Foreskin keratinocyte (primary cell): ENCODE measurements at places on chromosomes 6 and 20. TPM values are rescaled to one million over a fixed set of nuclear protein-coding genes. Genes with fewer than 3 reads are reported as not detected.

GRCh38 chr6:165308926-165309731 is at the start of gene C6orf118:
TSS of gene C6orf118 (minus strand) at chr6:165309605. CDS start at chr6:165309586, 19 bp downstream.
- DNase-seq = no peak

DNA sequence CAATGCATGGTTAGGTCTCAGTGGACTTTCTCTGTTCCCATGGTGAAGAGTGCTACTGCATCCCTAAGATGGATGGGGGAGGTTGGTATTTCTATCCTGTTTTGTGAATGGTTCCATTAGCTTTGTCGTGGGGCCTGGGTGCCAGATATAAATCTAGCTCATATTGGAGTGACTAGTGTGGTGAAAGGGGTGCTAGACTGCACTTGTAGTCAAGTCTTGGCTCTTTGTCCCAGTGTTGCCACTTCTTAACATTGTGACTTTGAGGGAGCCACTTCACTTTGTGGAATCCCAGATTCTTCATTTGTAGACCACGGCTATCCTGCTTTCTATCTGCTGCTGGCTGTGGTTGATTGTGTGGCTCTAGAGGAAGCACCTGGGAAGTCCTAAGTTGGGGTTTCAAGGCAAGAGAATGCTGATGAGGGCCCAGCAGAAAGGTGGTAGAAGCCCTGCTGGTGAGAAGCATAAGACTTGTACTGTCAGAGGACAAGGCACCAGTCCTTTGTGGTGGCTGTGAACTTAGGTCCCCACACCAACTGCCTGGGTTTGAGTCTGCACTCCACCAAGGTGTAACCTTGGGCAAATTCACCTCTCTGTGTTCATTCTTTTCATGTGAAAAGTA is 44.1 kb downstream of the VAPB start:
- no peak for DNase-seq

The GPSM3 gene
- 12.3 and 13.2 TPM in 2 replicates for total RNA-seq

- peak; percentile 76 for DNase-seq
These were observed 5.3 kb upstream of the SERPINB6 start for GRCh38 chr6:2976571-2977085.

The RNASET2 gene
- 14.3 and 14.5 TPM in 2 replicates for total RNA-seq

DNA sequence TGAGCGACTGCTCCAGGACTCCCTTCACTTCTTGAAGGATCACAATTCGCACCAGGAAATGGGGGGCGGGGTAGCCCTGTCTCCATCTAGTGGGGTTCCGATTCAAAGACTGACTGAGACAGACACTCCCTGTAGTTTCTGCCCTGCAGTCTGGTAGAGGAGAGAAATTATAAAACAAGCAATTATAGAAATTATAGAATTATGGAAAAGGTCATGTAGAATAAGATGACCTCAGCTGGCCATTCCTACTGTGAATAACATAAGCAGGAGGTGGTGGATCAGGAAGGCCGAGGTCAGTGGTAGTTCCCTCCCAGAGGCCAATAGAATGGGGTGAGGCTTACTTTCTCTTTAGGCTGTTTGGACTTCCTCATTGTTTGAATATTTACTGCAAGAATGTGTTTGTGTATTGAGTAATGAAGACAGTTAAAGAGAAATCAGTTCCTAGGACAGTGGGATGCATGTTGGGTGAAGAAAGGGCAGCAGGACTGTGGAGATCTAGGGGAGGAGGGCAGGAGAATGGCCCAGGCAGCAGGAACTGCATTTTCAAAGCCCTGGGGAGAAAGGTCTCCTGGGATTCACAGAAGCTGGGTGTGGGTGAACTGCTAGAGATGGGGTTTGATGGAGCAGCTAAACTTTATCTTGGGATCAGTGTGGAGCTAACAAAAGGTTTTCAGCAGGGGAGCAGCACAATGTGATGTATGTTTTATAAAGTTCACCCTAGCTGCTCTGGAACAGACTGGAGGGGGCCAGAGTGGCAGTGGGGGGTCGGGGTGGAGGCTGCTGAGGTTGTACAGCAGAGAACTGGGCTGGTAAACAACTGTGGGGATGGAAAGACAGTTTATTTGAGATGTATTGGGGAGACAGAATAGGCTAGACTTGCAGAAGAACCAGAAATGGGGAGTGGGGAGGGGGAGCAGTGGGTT is 2.1 kb downstream of the ZNF341 start:
- peak; percentile 60 for DNase-seq

- DNase-seq = no peak
These were observed 90.5 kb downstream of the SAMD3 start for GRCh38 chr6:130132286-130132701.

DNA sequence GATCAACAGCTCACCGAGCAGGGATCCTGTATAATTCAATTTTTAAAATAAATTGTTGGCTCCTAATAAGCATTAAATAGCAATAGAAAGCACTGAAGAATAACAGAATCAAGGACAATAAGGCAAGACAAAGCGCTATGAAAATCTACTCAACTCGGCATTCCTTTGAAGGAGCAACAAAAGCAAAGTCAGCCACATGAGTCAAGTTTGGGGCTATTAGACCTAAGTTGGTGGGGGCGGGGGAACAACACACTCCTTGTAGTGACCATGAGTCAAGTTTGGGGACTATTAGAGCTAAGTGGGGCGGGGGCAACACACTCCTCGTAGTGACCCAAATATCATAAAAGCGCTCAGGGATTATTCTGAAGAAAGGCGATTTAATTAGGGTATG is 120.0 kb downstream of the FOXC1 start:
- DNase-seq = no peak

DNA sequence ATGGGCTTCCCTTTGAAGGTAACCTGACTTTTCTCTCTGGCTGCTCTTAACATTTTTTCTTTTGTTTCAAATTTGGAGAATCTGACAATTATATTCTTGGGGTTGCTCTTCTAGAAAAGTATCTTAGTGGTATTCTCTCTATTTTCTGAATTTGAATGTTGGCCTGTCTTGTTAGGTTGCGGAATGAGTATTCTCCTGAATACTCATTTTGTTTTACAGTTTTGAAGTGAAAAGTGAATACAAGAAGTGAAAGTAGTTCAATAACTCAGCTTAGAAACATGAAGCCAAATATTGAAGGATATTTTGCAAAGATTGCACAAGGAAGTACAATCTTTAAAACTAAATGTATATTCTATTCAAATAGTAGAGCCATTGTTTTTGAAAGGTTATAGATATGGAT is 120.2 kb upstream of the MAP3K4 start:
- DNase-seq = no peak

The PAX1 gene
- not detected in 2 replicates for total RNA-seq

GRCh38 chr6:75748003-75748742 is 866 bp upstream of the MYO6 start:
- peak; percentile 27 for DNase-seq

The BPIFB2 gene
- total RNA-seq = not detected in 2 replicates

GRCh38 chr6:56683882-56684281 is 41.2 kb upstream of the DST start:
- peak; percentile 91 for DNase-seq

- DNase-seq = no peak
These were observed 13.1 kb downstream of the FUCA2 start for GRCh38 chr6:143498428-143498827.

GRCh38 chr6:86148586-86148985 is 505.9 kb upstream of the SYNCRIP start:
- DNase-seq = no peak

DNA sequence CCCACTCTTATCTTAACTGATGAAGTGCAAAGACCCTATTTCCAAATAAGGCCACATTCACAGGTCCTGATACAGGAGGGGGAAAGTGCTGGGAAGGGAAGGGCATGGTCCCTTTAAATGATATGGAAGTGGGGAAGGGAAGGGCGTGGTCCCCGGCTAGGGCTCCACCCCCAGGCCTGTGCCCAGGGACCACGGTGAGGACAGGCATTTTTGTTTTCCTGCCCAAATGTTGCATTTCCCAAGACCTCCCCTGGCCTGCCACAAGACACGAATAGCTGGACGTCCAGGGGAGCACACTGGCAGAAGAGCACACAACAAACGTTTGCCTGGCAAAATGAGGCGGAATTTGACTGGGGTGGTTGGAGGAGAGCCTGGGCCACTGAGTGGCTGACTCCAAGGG is 16.1 kb upstream of the HFE start:
- no peak for DNase-seq

The NEU1 gene
- total RNA-seq = 27.7 and 30.8 TPM in 2 replicates

- no peak for DNase-seq
These were observed 1.4 kb upstream of the EPM2A start for GRCh38 chr6:145736661-145737144.

DNA sequence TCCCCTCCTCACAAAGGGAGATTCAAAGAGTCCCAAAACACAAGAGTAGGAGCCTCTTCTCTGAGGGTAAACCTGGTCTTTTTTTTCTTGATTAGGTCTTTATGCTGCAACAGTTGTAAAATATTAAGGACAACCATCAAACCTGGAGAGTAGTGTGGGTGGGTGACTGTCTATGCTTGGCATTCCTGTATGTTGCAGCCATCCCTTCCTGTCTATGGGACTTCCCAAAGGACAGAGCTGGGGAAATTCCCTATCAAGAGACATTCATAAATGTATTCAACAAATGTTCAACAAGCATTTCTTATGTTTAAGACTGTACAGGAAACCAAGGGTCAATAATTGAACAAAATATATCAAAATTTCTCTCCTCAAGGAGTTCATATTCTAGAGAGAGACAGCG is 5.5 kb downstream of the BTN2A2 start:
- DNase-seq = no peak
